ENCODE measurements at places on chromosomes 16 and 17.

GRCh38 chr16:80610481-80611156, 69.8 kb downstream of the DYNLRB2 start:
- no peak for DNase-seq

GRCh38 chr17:70030371-70030770, 44.7 kb upstream of the KCNJ16 start:
- DNase-seq, result no peak

DNA sequence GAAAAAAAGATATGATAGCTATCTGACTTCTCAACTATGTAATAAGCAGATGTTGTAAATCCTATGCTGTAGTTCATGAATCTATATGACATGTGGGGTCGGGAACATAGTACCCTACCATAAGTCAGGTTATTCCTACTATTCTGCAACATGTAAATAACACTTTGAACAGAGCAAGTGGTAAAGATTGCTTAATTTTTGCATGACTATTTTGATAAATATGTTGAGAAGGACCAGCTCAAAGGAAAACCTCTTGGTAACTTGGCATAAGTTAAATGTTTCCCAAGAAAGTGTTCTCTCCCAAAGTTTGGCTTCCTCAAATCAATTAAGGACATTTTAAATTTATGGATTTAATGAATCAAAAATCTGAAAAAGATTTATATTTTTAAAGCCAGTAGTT, 62.1 kb downstream of the ABHD15 start:
- no peak for DNase-seq

DNA sequence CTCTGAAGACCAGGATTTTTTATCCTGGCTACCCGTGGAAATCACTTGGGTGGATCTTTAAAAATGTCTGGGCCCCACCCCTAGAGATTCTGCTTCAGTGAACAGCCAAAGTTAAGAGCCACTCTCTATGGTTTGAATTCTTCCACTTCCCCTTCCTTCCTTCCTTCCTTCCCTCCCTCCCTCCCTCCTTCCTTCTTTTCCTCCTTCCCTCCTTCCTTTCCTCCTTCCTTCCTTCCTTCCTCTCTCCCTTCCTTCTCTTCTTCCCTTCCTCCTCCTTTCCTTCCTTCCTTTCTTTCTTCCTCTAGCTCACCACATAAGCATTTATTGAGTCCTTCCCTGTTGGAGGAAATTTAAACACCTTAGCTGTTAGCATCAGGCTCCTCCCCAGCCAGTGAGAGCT, 203.6 kb downstream of the KATNIP start:
- DNase-seq, result no peak

GRCh38 chr16:29674188-29674587, 4.8 kb upstream of the QPRT start:
- DNase-seq, result no peak

DNA sequence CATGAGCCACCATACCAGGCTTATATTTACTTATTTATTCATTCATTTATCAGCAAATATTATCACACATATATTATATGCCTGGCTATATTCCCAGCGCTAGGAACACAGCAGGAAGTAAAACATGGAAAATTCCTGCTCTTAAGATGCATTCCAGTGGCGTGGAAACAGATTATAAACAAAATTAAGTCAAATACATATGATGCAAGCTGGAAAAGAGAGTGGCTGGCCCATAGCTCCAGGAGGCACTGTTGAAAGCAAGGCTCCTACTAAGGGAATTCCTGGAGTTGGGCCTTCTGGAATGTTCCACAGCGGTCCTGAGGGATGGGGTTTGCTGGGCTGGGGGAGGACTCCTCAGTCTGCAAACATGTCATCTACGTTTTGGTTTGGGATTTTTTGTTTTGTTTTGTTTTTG, 18.4 kb downstream of the ADCY9 start:
- no peak for DNase-seq

- DNase-seq, result no peak
These were observed 44.0 kb downstream of the IRX6 start for GRCh38 chr16:55367866-55368603.

DNA sequence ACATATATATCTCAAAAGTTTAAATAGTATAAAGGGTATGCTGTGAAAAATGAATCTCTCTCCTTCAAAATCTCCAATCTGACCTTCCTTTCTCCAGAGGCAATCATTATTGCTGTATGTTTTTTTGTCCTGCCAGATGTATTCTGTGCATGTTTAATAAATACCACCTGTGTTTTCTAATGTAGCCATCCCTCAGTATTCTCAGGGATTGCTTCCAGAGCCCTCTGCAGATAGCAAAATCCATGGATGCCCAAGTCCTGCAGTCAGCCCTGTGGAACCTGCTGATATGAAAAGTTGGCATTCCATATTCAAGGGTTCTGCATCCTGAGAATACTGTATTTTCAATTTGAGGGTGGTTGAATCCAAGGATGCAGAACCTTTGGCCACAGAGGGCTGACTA, 42.9 kb downstream of the BPTF start:
- DNase-seq, result no peak

DNA sequence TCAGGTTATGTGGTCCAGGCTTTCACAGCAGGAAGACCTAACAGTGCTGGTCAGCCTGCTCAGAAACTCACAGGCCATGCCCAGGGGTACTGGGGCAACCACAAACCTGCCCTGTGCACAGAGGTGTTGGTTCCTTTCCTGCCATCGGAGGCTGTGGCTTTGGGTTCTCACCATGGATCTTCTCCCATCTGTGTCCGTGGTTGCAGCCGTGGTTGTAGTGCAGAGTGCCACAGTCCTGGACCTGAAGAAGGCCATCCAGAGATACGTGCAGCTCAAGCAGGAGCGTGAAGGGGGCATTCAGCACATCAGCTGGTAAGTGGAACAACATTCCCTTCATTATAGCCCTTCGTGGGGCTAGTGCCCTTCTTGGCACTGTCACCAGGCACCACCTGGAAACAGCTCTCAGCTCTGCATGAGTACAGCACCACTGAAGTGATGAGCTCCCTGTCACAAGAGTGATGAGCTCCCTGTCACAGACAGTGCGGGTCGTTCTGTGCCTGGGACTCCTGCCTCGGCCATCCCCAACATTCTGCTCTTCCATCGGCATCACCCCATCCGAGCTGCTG, 2.0 kb downstream of the SNRNP25 start:
- DNase-seq, result no peak

GRCh38 chr16:7363422-7364417, 31.1 kb downstream of the RBFOX1 start:
- DNase-seq, result no peak

DNA sequence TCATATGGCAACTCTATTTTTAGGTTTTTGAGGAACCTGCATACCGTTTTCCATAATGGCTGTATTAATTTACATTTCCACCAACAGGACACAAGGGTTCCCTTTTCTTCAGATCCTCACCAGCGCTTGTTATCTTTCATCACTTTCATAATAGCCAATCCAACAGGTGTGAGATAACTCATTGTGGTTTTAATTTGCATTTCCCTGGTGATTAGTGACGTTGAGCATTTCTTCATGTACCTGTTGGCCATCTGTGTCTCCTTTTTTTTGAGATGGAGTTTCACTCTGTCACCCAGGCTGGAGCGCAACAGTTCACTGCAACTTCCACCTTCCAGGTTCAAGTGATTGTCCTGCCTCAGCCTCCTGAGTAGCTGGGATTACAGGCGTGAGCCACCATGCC, 36.2 kb upstream of the ABCC3 start:
- DNase-seq, result no peak

DNA sequence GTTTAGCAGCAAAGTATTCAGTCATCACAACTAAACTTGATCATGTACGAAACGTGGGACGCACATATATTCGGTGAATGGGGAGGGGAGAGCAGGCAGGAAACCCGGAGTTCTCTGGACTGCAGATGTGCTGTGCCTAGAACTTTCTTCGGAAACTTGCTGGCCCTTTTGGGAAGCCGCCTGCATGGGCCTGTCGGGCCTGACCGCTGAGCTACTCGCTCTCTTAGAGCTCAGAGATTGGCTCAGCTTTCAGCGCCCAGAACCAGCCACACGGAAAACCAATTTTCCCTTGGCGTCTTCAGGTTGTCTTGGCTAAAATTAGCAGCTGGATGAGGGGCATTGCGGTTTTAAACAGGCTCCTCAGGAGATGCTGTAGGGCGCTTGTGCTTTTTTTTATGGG, 38.1 kb downstream of the ZDHHC7 start:
- no peak for DNase-seq

DNA sequence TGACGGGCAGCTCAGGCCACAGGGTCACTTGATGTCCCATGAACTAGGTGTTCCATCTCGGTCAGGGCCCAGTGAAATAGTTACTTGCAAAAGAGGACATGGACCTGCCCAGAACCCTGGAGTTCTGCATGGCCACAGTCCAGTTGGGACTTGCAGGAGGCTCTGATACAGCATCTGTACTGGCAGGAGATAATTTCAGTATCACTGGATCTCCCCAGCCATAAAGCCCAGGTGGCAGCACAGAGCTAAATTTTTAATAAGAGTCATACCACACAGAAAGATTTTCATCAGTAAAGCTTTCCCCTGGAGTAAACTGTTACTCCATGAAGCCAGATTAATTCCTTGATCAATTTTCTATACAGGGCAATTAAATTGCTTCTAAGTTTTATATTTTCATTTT, 18.0 kb upstream of the SLC16A5 start:
- DNase-seq, result no peak

- DNase-seq, result no peak
These were observed 50.1 kb downstream of the RNF112 start for GRCh38 chr17:19461116-19461515.
